ENCODE measurements at places on chromosomes 3 and 15.
A peak's percentile ranks its signal among the peaks of the same experiment; 100 is the strongest.

GRCh38 chr3:57120040-57120439 is 45.1 kb downstream of the IL17RD start:
- peak; percentile 27 for DNase-seq

- no peak for DNase-seq
Observed at GRCh38 chr3:98786364-98787006, 23.3 kb downstream of the ST3GAL6 start.

- no peak for DNase-seq
Observed at GRCh38 chr3:37210230-37210629, 35.8 kb upstream of the LRRFIP2 start.

DNA sequence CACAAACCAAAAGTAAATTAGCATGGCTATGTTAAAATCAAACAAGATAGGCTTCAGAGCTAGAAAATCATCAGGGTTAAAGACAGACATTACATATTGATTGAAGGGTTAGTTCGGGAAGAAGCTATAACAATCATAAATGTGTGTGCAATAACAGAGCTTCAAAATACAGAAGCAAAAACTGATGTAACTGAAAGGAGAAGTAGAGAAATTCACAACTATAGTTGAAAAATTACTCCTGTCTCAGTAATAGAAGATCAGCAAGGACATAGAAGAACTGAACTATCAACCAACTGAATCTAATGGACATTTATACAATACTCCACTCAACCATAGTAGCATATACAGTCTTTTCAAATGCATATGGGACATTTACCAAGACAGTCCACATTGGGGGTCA is 59.4 kb downstream of the MCTP2 start:
- no peak for DNase-seq

GRCh38 chr3:43363621-43364266 is 77.4 kb downstream of the SNRK start:
- DNase-seq: no peak

- no peak for DNase-seq
Observed at GRCh38 chr15:83769411-83769999, 115.6 kb downstream of the ADAMTSL3 start.

- DNase-seq: no peak
Observed at GRCh38 chr3:177640319-177640965, 443.2 kb upstream of the TBL1XR1 start.

DNA sequence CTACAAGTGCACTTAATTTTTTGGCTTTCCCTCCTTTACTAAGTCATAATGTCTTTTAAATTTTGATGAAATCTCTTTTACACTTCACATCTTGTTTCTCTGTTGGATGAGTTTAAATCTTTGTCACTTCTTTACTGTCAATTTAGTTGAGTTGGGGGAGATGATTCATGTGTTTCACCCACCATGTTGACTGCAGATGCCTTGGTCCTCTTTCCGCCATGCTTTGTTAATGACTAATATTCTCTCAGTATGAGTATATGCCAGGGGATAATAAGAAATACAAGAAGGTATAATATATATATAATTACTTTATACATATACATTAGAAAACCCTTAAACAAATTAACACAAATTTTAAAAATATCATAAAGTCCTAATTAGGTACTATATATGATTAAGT is 149.7 kb upstream of the SPRED1 start:
- no peak for DNase-seq

- DNase-seq: peak; percentile 13
Observed at GRCh38 chr3:168847291-168847883, 751.7 kb upstream of the GOLIM4 start.

- no peak for DNase-seq
Observed at GRCh38 chr3:7657214-7658112, 796.5 kb downstream of the GRM7 start.

DNA sequence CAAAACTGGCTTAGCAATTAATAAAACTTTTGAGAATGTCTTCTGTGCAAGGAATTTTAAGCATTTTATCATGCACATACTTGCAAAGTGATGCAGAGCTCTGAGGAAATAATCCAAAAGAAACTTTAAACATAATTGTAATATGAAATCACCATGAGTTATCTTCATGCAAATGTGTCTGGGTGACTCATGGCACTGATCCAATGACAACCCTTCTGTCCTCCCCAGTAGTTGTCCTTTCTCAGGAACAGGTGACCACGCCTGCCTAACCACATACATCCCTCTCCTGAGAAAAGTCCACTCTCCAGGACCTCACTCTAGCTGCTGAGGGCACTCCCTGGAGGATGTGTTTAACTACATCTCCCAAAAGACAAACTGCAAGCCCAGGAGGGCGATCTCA is 530.6 kb upstream of the IL12A start:
- no peak for DNase-seq

DNA sequence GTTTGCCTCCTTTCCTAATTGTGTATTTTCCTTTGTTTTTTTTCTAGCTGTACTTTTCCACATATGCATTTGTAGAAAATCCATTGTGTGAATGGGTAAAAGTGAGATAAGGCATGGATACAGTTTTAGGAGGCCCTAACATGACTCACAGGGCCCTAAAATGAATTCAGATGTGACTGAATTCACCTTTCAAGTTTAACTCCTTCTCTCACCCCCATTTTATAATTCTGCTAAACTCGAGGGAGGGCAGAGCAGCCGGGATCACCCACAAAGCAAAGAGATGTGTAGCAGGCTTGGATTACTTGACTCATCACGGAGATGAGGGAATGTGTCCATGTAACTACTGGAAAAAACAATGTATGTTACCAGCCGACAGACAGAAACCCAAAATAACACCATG is 59.9 kb downstream of the FOXP1 start:
- DNase-seq: no peak
